ENCODE measurements at places on chromosomes 12 and 14. TPM values are rescaled to one million over a fixed set of nuclear protein-coding genes. Genes with fewer than 3 reads are reported as not detected.

L3HYPDH gene
- 56.8 TPM for total RNA-seq

FZD10 gene
- total RNA-seq: not detected

CCDC85C gene
- total RNA-seq: 5.0 TPM

P2RX2 gene
- not detected for total RNA-seq

SERPINA12 gene
- not detected for total RNA-seq

PZP gene
- total RNA-seq: not detected

GARIN6 gene
- not detected for total RNA-seq

TRPV4 gene
- 1.4 TPM for total RNA-seq

MANSC4 gene
- total RNA-seq: not detected

IAPP gene
- total RNA-seq: 0.10 TPM

PTPRQ gene
- total RNA-seq: 0.86 TPM

TDRD9 gene
- 8.5 TPM for total RNA-seq

ADAM21 gene
- total RNA-seq: 0.86 TPM

IGF1 gene
- 0.39 TPM for total RNA-seq
